Stimulated activated CD8-positive, alpha-beta memory T cell treated with anti-CD3 and anti-CD28 coated beads, Interleukin-4, amount 100 ng/mL, for 1 hour (primary cell): ENCODE measurements at places on chromosomes 1 and 21.

GRCh38 chr1:24805534-24806301, 60.5 kb downstream of the CLIC4 start:
- DNase-seq = no peak

DNA sequence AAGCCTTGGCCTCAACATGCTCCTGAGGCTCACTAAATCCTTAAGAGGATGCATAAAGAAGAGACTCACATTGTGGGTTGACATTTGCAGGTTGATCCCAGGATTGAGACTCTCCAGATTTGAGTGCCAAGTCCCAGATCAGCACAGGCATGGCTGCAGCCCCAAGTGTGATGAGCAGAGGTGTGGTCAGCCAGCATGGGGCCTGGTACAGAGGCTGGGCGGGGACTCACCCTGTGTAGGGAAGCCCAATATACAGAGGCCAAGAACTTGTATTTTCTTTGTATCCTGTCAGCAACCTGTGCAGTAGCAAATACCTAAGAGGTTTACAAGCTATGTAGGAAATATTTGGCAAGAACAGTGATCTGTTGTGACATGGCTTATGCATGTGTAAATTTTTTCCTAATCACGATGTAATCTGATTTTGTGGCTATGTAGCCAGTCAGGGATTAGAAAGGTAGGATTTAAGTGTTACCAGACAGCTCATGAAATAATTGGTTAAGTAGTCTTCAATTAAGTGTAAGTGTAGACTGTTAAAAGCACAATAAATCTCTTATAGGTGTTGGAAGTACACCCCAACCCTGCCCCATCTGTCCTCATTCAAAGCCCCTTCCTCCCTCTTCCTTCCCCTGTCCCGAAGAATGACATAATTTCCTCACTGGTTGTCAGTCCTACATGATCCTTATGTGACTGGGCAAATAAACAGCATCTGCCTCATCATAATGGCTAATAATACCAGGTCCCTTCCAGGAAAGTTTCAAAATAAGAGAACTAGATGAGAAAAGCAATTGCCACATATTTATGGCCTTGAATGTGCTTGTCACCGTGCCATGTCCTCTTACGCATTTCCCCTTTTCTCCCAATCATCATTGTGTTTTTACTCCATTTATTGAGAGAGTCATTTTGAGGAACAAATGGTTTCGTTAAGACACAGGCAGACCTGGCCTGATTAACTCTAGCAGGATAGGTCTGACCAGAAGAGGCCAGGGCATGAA, 120.9 kb downstream of the HLX start:
- DNase-seq = no peak

DNA sequence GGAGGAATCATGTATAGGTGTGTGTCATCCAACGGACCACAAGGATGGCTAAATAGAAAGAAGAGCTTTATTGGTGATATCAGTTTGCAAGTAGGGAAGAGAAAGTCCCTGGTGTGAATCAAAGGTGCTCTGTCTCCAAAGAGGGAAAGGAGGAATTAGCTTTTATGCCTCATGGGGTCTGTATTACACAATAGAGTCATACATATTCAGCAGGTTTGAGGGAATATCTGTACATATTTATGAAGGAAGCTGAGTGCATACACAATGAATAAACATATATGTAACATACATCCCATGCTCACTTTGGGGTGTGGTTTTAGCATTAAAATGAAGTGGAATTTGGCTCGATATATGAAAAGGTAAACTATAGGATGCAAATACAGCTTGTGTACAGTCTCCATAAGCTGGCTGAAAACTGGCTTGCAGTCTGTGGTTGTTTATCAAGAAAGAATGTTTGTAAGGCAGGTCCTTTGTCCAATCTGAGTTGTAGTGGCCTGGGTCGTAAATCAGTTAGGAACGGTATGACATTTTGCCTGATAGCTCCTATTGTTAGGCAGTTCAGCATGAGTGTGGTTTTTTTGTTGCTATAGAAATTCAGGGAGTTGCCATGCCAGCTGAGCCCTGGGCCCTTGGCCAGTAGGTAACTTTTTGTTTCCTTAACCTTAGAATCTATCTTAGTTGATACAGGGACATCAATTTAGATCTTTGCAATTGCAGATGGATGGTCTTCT, 198.0 kb upstream of the ZP4 start:
- DNase-seq = no peak

DNA sequence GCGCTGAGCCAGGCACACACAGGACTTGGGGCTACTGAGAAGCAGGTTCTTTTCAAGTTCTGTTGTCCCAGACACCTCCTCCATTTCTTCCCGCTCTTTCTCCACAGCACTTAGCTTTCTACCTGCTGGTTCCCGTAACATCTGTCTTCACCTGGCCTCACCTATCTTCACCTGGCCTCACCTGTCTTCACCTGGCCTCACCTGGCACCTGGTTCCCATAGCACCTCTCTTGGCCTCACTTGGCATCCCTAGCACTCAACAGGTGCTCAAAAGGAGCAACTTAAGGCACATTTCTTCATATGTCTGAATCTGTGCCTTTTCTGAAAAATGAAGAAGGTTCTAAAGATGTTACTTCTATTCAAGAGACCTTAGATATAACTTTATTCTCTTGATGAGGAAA, 10.4 kb downstream of the KCNK1 start:
- DNase-seq = no peak

DNA sequence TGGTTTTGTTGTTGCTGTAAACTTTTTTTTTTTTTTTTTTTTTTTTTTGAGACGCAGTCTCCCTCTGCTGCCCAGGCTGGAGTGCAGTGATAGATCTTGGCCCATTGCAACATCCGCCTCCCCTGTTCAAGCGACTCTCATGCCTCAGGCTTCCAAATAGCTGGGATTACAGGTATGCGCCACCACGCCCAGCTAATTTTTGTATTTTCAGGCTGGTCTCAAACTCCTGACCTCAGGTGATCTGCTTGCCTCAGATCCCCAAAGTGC, 78.9 kb upstream of the SLC45A1 start:
- DNase-seq = no peak

DNA sequence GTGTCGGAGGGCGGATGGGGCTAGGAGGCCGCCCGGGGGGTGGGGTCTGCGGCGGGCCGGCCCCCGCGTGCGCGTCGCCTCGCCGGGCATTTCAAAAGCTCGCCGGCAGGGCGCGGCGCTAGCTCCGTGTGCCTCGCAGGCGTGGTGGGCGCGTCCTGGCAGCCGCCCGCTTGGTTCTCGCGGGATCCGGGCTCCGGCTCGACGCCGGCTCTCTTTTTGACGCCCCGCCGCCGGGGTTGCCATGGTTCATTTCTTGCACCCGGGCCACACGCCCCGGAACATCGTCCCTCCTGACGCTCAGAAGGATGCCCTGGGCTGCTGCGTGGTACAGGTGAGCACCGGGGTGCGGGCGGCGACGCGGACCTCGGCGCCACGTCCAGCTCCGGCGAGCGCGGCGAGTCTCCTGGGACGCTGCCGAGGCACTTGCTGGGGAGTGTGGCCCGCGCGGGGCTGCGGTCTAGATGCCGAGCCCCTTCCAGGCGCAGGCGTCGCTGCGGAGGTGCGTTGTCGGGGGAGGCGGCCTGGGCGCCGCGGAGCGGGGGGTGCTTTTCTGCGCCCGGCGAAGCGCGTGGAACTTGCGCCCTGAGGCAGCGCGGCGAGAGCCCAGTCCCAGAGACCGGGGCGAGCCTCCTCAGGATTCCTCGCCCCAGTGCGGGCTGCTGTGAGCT, at the start of gene ZYG11A:
Gene ZYG11A, plus strand, starts transcription at position 118 of the 668 bp plus-strand sequence. Its CDS starts 124 bp downstream, at position 242.
- DNase-seq = no peak

DNA sequence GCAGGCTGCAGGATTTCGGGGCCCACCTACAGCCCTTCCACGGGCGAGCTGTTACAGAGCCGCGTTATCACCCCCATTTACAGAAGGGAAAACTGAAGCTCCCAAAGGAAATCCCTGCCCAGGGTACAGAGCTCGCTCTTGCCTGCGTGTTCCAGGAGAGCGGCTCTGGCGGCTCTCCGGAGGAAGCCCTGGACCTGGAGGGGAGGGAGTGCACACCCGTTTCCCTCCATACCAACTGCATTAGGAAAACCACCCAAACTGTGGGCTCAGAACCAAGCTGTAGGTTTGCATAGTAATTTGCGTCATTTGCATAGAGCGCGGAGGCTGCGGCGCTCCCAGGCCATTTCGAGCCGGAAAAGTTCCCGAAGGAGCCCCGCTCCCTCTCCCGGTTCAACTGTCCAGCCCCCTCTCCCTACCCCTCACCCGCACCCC, 24.7 kb upstream of the ADGRB2 start:
- DNase-seq = no peak

DNA sequence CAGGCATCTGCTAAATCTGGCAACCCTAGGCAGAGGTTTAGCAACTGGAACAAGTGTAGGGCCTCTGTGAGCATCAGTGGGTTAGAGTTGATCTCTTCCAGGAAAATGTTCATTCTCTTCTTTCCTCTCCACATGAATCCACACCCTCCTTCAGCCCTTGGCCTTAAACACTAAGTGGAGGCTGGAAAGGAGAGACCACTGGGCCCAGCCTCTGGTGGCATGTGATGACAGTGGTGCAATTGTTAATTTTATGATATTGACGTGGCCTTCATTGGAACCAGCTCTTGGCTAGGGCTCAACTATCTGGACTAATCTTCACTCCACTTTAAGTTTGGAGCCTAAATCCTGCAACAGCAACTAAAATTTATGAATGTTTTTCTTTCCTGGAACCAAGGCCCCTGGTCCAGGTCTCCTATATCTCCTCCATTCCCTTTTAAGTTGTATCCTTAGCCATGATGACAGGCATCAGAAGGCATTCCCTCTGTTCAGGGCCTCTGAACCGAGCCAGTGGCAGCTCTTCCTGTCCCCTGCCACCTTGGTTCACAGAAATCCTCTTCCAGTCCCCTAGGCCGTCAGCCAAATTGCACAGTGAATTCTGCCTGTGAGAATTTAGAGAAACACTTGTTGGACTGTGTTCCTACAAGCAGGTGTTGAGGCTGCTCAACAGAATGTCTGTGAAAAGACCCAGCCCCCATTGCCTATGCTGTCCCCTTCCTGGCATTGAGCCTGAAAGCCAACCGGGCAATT, 132.2 kb downstream of the PSMG1 start:
- no peak for DNase-seq

GRCh38 chr1:25651824-25652741, 35.5 kb downstream of the MAN1C1 start:
- DNase-seq = no peak

- no peak for DNase-seq
Measured at GRCh38 chr1:172885971-172886370, 164.8 kb downstream of the TNFSF18 start.

DNA sequence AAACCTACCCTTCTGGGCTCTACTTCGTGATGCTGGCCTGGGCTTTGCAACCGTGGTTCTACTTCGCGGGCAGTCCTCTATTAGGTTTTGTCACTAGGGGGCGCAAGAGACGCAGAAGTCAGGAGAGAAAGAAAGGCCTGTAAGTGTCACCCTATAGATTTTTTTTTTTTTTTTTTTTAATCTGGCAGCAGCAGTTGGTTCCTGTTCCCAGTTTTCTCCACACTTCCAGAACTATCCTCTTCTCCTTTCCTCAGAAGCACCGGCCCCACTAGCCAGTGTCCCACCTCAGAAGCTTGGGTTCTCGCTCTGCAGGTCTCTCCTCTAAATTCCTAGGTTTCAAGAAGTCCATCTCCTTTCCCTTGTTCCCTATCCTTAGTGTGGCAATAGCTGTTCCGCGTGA, 9.1 kb upstream of the LCE2D start:
- no peak for DNase-seq

DNA sequence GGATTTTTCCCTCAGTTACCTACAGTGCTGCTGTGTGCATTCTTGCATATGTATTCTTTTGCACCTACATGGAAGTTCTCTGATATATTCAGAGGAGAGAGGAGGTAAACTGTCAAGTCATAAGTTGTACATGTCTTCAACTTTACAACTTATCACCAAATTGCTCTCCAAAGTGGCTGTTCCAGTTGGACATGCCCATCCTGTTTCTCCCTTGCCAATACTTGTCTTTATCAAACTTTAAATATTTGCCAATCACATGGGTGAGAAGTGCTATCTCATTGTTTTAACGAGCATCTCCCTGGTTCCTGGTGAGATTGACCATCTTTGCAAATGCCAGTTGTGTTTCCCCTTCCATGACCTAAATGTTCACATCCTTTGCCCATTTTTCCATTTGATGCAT, 88.2 kb downstream of the KIF26B start:
- no peak for DNase-seq

GRCh38 chr1:2972011-2972878, 49.0 kb upstream of the ACTRT2 start:
- no peak for DNase-seq

DNA sequence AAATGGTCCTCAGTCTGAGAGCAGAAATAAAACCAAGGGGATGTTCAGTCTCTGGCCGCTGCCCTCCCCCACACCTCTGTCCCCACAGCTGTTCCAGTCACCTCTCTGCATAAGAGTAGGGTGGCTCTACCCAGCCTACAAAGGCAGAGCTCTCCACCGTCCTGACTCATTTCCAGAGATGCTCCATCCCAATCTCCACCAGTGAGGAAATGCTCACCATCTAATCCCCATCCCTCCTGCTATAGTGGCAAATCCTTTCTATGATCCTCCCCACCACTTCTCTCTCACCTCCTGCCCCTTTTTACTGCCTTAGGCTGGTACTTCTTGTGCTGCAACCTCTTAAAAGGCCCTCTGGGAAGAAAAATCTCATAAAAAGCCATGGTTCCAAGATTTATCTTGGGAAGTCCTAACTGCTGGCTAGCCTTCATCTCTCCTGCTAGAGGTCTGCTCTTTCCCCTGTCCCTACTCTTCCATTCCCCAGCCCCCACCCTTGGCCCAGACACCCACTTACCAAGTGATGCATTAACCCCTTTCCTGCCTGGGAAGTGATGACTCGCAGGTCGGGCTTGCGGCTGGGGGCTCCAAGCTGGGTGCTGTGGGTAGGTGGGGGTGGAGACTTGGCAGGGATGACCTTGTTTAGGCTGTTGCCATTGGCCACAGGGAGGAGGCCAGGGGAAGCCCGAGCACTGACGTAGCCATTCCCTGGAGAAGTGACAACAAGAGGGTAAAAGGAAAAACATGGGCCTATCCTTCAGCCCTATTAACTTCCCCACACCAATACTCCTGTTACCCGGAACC, 23.9 kb downstream of the MEF2D start:
- DNase-seq = no peak
